Ureter (tissue), 1 donor: ENCODE measurements at places on chromosomes 3 and 15.

- no peak for DNase-seq
These were observed 23.3 kb downstream of the PDZRN3 start for GRCh38 chr3:73601481-73601880.

- DNase-seq = no peak
These were observed 41.6 kb downstream of the WDR76 start for GRCh38 chr15:43868406-43868805.

- no peak for DNase-seq
These were observed 135.9 kb downstream of the RSL24D1 start for GRCh38 chr15:55060836-55061235.

- DNase-seq = no peak
These were observed 18.0 kb upstream of the KCNAB1 start for GRCh38 chr3:156102267-156102931.

GRCh38 chr15:43939070-43939469 is 112.3 kb downstream of the WDR76 start:
- no peak for DNase-seq

- no peak for DNase-seq
These were observed 234.7 kb upstream of the PLSCR5 start for GRCh38 chr3:146839727-146840375.

DNA sequence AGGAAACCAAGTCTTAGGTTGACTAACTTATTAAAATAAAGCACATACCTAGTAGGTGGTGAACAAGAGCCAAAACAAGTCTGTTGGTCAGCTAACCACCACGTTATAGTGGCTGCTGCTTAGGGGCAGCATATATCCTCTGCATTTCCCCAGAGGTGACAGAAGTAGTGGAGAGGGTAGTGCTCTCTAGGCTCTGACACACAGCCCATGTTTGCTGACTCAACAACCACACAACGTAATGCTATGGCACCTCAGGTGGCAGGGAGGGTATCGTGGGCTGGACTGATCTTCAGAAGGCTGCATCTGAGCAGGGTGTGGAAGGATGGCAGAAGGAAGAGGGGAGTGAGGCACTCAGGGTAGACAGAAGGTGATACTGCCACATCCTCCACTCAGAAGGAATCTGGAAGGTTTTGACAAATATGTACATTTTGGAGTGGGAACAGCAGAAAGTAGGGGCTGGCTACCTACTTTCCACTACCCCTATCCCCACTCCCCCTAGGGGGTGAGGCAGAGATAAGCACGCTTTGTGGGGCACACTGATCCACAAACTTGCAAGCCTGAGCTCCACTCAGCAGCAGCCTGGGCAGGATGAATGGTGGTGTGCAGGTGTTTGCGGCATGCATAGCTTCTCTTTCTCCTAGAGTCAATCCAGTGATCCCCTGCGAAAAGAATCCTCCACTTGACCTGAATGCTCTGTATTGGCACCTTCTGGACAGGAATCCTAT is 178.1 kb downstream of the RORA start:
- no peak for DNase-seq

- DNase-seq = no peak
These were observed 98.8 kb downstream of the ARPP21 start for GRCh38 chr3:35737934-35738706.

DNA sequence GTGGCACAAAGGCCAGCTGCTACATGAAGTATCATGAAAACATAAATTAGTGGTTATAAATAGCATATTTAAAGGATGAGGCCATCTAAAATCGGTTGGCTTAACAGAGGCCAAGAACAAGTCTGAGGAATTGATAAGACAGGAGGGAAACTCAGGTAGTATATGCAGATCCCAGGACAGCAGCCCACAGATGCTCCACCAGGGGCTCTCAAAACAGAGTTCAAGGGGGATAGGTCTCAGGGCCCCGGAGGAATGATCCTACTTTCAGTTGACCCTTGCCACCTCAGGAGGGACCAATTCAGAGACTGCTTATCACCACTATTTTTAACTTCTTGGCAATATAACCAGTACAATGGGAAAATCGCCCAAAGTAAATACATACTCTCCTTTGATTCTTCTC is 56.8 kb downstream of the RORA start:
- no peak for DNase-seq

DNA sequence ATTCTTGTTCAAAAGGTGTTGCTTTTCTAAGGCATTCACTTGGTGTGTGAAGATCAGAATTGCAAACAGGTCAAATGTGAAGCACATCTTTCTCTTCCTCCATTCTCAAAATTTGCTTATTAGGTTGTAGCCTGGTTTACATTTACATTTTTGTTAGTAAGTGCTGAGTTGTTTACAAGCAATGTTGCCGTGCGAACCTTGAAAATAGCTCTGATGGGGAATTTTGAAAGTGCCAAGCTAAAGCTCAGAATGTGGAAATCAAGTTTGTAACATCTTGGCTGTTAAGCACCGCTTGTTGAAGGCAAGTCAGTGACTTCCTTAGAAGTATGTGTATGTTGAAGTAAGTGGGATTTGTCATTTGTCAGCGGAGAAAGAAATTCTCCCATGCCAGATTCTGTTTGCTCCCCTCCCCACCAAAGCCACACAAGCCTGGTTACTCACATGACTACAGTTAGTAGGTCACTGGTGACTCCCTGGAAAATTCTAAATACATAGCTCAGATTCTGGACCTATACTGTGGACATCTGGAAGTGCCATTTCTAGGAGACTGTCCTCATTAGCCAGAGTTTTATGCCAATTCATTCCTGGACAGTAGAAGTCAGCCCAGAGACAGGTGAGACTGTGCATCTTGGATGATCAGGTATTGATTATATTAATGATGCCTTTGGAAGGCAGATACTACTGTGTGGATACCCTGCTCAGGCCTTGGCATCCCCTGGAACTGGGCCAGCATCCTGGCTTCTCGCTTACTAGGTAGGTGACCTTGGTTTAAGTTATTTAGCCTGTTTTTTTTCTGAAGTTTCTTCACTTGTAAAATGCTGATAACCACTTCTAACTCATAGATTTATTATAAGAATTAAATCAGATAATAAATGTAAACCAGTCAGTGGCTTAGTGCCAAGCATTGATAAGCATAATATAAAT is 390.6 kb upstream of the SEMA6D start:
- no peak for DNase-seq
